ENCODE measurements at places on chromosomes 2 and 18.

DNA sequence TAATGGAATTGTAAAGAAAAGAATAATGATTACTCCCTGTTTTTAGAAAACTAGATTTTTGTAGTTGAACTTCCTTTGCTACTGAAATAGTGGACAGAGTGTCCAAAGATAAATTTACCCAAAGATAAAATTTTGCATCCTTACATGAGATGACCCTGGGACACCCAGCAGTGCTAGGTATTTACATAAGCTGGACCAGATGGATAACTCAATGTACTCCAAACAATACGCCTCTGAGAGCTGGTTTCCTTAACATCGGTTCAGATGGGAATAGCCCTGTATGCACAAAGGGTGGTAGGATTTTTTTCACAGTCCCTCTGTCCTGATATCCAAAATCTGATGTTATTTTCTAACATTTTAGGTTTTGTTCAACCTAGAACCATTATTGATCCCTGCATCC lies 432.1 kb upstream of the ID2 start:
- DNase-seq = no peak

- no peak for DNase-seq
Observed at GRCh38 chr18:4878480-4878879, 318.6 kb downstream of the AKAIN1 start.

DNA sequence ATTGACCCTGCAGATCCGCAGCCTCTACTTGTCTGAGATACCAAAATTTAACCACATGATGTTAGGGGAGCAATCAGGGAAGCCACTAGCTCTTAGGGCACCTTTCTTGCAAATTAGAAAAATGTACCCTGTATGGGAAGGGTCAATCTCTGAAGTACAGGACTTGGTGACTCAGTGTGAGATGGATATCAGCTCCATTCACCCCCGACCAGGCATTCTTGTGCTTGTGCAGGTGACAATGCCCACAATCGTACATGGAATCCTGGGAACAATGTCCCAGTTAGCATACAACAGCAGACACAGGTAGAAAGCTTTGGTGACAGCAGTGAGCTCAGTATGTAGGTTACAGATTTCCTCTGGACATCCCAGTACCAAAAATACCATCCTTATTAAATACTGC lies 137.7 kb upstream of the ITGB6 start:
- no peak for DNase-seq

DNA sequence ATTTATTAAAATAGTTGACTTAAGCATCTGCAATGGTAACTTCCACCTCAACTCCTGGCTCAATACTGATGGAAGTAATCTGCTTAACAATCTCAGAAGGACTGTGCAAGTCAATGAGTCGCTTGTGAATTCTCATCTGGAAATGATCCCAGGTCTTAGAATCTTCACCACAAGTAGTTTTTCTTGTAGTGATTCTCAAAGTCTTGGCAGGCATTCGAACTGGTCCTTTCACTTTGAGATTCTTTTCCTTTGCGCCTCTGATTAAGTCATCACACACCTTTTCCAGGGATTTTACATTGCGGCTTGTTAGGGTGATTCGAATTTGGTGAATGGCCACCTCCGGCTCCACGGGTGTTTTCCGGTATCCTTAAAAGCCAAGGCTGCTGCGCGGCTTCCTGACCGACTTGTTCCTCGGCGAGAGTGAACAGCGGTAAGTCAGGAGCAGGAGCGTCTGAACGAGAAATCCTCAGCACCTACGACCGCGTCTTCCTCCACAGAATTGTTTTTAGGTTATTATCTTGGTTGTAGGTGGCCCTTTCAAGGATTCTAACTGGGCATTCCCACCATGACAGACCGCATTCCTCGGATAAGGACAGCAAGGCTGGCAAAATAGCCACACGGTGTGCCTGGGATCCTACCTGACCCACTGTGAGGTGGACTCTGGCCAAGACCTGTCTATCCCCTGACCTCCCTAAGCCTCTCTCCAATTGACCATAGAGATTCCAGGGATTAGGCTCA lies 23.8 kb upstream of the SLC20A1 start:
- no peak for DNase-seq

DNA sequence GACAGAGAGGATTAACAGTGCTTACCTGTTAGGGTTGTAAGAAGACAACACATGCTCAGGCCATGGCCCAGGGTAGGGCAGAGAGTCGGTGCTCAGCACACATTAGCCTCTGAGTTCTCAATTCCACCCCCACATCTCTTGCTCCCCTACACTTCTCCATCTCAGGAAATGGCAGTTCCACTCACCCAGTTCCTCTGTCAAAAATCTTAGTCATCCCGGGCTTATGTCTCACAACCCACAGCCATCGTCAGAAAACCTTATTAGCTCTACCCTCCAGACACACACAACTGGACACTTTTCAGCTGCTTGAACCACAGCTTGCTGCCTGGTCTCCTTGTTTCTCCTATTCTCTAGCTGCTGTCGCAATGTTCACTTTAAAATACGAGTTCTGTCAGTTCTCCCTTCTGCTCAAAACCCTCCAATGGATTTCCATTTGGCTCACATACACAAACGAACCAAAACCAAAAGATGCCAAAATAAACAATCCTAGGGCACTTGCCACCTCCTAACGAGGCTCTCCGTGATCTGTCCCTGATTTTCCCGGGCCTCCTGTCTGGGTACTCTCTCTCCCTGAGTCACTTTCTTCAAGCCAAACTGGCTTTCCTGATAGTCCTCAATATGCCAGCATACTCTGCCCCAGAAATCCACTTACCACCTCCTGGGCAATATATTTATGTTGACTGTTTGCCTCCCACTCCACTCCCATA lies 89.7 kb downstream of the KCTD1 start:
- peak; percentile 60 for DNase-seq

DNA sequence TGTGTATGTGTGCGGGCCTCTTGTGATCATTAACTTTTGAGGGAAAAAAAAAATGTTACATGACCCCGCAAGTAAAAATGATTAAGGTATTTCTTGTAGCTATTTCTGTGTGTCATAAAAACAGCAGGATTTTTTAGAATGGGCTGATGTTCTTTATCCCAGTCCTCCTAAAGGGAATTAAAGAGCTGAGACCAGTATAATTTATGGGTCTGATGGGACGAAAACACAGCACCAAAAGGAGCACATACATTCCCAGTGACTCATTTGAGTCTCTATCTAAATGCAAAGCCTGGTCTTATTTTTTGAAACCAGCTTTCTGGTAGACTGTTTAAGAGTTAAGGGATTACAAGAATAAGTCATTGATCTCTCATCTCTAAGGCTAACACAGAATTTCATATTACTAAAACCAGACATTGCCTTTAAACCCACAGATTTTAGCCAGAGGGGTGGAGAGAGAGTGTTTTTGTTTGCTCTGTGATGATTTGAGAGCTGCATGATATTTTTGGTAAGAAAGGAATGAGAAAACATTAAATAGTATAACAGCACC lies 342.3 kb upstream of the EPHA4 start:
- DNase-seq = no peak

GRCh38 chr18:36650906-36651305 lies 177.9 kb downstream of the TPGS2 start:
- DNase-seq = no peak

GRCh38 chr2:2405780-2406179 lies 74.7 kb upstream of the MYT1L start:
- no peak for DNase-seq

DNA sequence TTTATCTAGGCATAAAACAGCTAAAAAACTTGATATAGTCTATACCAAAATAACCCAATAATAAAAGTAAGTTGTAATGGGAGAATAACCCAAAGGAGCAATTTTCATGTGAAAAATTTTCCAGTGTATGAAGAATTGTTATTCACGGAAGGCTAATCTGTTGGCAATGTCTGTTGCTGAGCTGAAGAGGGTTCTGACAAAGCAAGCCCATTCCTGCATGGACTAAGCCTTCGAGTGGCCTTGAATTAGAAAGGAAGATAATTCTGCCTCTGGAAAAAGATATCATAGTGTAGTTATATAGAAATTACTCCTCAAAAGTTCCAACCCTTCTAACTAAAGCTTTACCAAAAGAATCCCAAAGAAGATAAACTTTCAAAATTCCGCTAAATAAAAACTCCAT lies 101.5 kb downstream of the MAP2 start:
- DNase-seq = no peak

DNA sequence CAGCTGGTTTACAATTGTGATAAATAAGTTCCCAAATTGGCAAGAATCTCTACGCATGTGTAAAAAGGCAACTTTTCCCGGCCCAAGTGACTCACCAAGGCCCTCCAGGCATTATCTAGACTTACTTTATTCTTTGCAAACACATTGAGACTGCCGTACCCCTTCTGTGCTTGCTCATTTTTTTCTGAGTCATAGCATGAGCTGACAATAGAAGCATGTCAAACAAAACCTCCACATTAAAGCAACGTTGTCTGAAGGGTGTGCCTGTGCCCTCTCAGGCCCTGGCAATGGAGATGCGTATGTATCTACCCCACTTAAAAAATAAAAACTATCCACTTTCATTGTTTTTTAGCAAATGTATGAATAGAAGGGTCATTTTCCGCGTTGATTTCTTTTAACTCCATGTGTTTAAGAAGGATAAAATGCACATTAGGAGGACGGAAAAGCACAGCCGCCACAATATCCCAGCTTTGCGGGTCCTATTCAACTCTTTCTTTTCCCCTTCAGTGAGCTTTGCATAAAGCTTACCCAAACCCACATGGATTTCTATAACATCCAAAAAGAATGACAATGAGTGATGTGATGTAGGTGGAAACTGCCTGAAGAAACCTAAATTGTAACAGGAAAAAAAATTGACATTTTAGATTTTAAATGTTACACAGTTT lies 298.2 kb downstream of the CDCA7 start:
- no peak for DNase-seq

GRCh38 chr2:237509905-237510304 lies 22.9 kb downstream of the MLPH start:
- no peak for DNase-seq

GRCh38 chr18:42401131-42401673 lies 446.2 kb downstream of the PIK3C3 start:
- DNase-seq = no peak

GRCh38 chr2:136384531-136385303 lies 266.8 kb upstream of the CXCR4 start:
- DNase-seq = peak; percentile 22

GRCh38 chr2:117952228-117952627 lies 61.6 kb downstream of the CCDC93 start:
- DNase-seq = no peak

DNA sequence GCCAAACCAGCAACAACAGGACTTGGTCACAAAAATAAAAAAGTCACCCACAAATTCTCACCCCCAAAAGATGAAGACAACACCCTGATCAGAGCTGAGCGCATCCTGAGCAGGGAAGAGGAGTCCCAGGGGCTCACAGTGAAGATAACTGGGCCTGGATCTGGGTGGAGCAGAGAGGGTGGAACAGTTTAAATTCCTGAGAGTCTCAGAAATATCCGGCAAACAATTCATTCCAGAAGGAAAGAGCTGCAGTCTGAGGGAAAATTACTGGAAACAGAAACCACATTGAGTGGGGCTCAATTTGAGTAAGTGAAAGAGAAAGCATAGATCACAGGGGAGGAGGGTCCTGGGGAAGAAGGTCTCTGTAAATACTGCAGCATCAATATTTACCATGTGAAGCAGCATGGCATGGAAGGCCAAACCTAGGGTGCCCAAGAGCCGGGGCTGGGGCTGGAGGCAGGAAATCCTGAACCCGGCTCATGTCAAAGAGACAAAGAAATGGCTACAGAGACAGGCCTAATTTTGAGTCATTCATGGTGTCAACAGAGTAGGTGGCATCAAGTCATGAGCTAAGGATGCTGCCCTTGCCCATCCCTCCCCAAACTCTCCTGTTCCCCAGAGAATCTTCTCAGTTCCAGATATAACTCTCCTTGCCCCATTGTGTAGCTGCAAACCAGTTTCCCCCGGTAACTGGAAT lies 61.4 kb upstream of the ZBTB7C start:
- DNase-seq = no peak

DNA sequence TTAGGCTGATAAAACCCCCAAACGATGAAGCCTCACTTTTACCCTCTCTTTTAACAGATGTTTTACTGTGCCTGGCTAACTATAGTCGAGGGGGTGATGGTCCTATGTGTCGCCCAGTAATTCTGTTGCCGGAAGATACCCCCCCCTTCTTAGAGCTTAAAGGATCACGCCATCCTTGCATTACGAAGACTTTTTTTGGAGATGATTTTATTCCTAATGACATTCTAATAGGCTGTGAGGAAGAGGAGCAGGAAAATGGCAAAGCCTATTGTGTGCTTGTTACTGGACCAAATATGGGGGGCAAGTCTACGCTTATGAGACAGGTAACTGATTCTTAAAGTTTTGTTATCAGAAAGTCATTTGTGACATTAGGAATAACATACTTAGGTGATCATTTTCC lies 20.4 kb downstream of the MSH6 start:
- DNase-seq = no peak

- DNase-seq = no peak
Observed at GRCh38 chr2:197238043-197238365, 72.6 kb downstream of the ANKRD44 start.

Measured in GDM1 (cell line).